Upper lobe of right lung (tissue), 1 donor: ENCODE measurements at places on chromosomes 6 and 20.

GRCh38 chr6:95978230-95978629 is 37.5 kb upstream of the FUT9 start:
- no peak for DNase-seq

DNA sequence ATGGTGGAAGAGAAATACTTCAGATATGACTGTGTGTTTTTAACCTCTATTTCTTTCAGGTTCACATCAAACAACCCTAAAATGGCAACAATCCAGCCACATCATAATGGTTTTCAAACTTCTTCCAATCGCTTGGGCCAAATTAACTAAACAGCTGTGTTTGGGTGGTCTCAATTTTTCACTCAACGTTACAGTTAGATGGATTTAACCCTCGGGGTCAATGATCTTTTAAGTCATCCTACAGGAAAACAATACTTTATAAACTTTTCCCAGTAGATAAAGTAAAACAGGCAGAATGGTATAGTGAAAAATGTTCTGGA is 60.4 kb downstream of the EPB41L2 start:
- DNase-seq = no peak

DNA sequence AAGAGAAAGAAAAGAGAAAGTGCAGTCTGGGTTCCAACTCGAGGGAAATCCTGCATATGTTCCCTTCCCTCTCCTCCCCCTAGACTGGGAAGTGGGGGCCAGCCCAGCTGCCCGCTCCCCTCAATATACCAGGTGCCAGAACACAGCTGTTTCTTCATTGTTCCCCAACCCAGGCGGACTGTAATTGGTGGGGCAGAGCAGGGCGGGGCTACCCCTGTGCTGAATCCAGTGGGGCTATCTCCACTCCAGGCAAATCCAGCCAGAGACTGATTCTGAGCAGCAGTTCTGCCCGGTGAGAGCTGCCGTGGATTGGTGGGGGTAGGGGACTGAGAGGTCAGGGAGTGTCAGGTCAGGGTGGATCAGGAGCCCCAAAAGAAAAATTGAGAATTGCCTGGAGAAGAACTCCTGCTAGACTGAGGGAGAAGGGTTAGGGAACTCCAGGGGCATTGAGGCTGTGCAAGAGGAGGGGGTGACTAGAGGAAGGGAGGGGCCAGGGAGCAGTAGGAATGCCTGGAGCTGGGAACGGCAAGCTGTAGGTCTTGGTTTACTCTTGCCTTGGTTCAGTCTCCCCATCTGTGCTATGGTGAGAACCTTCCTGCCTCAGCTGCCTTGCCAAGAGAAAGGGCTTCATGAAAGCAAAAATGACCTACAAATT is at the start of gene MYMX:
Gene MYMX, plus strand, starts transcription at position 250 of the 655 bp plus-strand sequence. CDS start 546 bp downstream, outside the sequence.
- no peak for DNase-seq

DNA sequence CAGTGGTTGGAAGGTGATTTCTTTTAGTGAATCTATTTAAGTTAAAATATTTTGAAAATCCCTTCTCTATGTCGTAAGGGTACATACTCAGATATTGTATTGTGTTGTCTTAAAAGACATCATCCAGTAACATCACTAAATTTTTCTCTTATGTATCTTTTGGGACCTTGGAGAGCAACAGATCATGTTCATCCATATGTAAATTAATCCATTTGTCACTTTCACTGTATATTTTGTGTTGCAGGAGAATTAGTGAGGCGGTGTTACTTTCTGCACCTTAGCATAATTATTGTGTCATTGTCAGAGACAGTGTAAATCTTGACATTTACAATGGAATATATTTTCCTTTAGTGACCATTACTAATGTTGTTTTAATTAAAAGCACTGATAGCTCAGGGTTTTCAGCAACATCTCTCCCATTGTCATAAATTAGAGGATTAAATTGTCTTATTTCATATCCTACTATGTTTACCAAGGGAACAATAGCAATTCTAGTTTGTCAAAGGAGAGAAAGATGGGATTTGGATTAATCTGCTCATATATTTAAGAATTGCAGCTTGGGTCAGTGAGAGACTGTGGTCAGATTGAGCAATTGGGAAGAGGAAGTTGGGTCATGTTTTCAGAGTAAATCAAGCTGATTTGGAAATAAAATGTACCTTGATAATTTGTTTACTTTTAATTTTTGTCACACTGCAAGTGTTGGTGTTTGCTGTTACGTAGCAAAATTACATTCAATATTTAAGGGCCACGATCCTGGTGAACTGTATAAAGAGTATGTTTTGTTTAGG is 22.7 kb downstream of the DOK5 start:
- DNase-seq = no peak

GRCh38 chr6:35368038-35368887 is 25.9 kb downstream of the PPARD start:
- no peak for DNase-seq

- no peak for DNase-seq
Measured at GRCh38 chr20:2259731-2260130, 36.1 kb upstream of the TGM3 start.

DNA sequence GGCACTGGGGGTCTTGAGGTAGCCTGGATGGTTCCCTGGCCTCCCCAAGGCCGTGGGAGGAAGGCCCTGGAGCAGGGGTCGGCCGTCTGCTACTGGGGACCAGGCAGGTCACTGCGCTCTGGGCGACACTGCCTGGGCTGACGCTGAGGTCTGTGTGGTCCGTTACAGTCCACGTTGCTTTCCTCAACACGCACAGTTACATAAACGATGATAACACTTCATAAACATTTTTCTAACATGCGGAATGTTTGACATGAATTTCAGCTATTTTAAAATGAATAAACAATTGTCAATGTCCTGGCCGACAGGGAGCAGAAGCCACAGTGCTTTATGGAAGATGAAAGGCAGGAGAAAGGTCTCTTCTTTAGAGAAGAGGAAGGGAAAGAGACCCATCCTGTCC is 10.2 kb upstream of the RBBP8NL start:
- DNase-seq = no peak

DNA sequence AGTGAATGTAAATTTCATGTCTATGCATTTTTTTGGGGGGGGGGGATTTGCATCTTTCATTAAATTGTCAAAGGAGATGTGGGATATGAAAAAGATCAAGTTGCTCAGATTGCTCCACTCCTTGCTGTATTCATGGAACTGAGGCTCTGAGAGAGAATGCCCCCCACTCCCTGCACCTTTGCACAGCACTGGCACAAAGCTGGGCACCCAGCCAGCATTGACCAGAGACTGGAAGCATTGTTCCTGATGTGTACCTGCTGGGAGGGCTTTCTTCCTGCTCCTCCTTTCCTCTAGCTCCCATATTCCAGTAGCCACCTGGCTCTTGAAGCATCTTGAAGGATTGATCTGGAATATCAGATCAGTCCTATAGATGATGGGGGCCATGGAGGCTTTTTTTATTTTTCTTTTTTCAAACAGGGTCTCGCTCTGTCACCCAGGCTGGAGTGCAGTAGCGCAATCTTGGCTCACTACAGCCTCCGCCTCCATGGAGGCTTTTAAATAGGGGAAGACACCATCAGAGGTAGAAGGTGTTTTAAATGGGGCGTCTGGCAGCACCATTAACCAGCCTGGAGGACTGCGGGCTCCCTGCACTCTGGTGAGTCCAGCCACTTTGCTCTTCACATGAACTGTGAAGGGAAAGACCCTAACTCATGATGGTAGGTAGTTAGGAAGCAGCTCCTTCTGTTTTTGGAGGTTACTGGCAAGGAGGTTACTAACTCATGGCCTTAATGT is 10.9 kb downstream of the DUSP15 start:
- DNase-seq = no peak

GRCh38 chr20:15937179-15937578 is 636.1 kb downstream of the KIF16B start:
- no peak for DNase-seq

- DNase-seq = no peak
Measured at GRCh38 chr20:57830515-57830895, 120.7 kb upstream of the PMEPA1 start.

DNA sequence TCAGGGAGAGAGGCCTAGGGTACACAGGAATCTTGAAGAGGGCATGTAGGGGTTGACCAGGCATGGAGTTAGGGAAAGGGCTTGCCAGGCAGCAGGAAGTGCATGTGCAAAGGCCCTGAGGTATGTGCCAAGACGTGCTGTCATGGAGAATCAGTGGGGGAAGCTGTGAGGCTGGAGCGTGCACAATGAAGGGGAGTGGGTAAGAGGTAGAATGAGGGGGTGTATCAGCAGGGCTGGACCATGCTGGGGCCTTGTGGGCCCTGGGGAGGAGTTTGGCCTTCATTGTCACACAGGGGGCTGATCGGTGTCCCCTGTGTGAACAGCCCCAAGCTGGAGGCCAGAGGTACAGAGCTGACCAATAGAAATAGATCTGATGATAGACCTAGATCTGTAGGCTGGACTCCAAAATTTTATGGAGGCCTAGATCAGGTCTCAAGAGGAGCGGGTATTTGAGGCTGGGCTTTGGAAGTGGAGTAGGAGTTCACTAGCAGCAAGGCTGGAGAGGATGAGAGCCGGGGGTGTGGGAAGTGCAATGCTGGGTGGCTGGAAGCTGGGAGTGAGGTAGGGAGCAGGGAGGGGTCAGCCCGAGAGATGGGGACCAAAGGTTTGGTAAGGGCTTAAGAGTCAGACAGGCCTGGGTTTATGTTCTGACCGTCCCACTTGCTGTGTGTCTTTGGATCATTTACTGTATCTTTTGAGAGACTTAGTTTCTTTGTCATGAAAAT is 3.0 kb downstream of the SRC start:
- peak; percentile 44 for DNase-seq

- DNase-seq = no peak
Measured at GRCh38 chr6:96657344-96657743, 94.4 kb downstream of the FHL5 start.

DNA sequence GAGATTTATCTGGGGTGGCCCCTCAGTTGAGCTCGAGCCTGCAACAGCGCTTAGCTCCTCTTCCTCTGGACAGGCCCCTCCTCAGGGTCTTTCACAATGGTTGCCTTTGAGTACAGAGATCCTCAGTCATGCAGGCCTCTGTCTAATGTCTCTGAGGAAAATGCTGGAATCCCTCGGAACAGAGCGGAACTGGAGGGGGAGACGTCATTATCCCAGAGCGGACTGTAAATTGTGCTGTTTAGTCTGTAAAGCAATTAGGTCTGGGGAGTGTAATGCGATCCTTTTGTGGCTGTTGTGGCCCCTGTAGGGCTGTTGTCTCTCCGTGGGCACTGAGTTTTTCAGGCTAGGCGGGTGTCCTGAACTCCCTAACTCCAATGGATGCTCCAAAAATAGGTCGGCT is 15.0 kb upstream of the DAAM2 start:
- DNase-seq = no peak

GRCh38 chr20:15063081-15063480 is 725.7 kb upstream of the FLRT3 start:
- DNase-seq = no peak

- DNase-seq = no peak
Measured at GRCh38 chr6:84688141-84688873, 76.1 kb downstream of the TBX18 start.

DNA sequence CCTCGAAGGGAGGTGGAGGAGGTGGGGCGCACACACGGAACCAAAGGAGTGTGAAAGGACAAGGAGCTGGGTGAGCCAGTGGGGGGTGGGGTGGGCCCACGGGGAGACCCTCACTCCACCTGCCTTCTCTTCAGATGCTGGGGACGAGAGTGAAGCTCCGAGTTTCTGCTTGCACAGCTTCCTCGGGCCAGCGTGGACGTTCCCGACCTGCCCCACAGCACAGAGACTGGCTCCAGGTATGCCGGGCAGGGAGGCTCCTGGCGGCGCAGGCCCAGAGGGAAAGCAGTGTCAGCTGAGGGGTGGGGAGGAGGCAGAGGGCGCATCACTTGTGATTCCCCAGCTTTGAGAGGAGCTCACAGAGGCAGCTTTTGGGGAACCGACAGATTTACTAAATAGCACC is 98.5 kb upstream of the RPS6KA2 start:
- no peak for DNase-seq

DNA sequence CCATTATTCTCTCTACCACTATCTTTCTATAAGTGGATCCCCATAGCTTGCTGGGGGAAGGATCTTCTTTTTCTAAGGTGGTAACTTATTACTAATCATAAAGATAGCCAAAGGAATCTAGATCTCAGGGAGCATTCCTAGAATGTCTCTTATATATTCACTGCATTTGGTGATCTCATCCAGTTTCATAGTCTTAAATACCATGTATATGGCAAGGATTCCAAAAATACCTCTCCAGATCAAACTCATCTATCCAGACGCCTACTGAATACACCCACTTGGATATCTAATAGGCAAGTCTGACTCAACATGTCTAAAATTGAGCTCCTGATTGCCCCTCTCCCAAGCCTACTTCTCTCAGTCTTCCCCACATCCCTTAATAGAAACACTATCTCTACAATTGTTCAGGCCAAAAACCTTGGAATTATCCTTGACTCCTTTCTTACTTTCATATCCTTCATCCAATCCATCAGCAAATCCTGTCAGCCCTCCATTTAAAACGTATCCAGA is 264.4 kb downstream of the HACE1 start:
- no peak for DNase-seq

DNA sequence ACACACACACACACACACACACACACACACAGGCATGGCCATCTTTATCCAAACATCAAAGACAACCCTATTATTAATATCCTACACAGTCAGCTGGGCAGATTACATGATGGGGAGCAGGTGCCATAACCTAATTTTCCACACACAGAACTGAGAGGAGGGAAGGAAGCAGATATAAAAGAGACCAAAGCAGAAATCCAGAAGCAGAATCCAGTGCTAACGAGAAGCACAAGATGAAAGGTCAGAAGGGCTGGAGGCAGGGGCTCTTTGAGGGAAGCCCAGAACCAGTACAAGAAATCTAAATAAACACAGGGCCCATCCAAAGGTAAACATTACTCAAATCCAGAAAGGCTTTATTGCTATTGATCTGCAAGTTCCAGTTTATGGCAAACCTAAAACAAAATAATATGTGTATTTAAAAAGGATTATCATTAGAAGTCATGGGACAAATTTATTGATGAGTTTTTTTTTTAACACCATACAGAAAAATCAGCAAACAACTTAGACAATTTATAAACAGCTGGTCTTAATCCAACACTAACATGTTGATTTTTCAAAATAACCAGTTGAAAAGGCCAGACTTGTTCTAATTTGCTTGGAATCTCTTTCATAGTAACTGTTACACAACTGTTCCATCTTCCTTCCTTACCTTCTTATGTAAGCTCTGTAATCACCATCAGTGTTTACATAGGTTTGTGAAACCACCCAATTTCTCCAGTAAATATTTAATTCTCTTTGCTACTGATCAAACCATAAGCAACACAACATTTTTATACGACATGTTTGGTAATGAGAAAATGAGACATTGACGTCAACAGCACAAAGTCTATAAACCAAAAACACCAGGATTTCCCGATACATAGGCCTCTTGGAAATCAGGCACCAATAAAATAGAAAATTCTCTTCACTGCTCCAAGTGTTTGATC is 34.2 kb downstream of the SLC23A2 start:
- no peak for DNase-seq

GRCh38 chr20:38829296-38829875 is 23.9 kb downstream of the PPP1R16B start:
- DNase-seq = no peak
